ENCODE measurements at places on chromosomes 3 and 15.

GRCh38 chr3:78580681-78581080, 1187.1 kb downstream of the ROBO1 start:
- DNase-seq = no peak

GRCh38 chr3:18264361-18264760, 160.8 kb downstream of the SATB1 start:
- peak; percentile 9 for DNase-seq

DNA sequence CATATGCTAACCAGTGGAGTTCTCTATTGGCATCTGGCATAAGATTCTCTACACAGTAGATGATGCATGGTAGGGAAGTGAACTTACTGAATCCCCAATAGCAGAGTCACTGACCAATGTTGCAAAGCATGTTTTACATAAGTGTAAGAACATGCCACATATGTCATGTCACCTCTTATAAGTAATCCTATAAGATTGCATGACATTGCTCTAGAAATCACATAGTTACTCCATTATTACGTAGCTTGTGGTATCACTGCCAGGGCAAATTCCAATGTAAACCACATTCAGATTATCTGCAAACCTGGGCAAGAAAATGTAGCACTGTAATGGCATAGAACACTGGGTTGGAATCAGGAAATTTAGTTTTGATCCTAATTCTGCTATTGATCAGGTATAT, 198.2 kb upstream of the UMPS start:
- no peak for DNase-seq

DNA sequence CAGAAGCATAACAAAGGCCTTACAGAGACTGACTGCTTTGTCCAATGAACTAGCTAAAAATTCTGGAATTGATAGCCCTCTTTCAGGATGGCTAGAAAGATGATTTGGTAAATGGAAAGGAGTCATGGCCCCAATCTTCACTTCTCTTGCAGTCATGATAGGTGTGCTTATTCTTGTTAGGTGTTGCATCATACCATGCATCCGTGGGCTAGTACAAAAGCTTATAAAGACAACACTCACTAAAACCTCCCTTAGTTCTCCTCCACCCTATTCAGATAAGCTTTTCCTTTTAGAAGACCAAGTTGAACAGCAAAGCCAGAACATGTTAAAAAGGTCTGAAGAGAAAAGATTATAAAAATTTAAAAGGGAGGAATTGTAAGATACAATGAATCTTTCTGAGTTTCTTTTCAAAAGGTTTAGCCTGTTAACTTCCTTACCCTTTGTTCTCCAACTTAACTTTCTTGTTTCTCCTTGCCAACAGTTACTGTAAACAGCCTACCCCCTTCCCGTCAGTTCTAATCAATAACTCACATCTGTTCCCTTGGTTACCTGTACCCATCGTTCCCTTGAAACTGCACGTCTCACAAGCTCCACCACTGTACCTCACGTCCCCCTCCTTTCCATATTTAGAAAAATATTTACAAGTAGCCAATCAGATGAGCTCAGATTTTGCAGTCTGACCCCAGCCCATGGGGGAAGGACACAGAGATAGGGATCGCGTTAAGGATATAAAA, 105.8 kb downstream of the ZBBX start:
- DNase-seq = no peak

- no peak for DNase-seq
These were observed 176.6 kb downstream of the PYDC2 start for GRCh38 chr3:191637611-191638010.

GRCh38 chr15:80061582-80061981, 2.1 kb downstream of the ZFAND6 start:
- no peak for DNase-seq
